SK-N-DZ (cell line): ENCODE measurements at places on chromosomes 3 and 15.

DNA sequence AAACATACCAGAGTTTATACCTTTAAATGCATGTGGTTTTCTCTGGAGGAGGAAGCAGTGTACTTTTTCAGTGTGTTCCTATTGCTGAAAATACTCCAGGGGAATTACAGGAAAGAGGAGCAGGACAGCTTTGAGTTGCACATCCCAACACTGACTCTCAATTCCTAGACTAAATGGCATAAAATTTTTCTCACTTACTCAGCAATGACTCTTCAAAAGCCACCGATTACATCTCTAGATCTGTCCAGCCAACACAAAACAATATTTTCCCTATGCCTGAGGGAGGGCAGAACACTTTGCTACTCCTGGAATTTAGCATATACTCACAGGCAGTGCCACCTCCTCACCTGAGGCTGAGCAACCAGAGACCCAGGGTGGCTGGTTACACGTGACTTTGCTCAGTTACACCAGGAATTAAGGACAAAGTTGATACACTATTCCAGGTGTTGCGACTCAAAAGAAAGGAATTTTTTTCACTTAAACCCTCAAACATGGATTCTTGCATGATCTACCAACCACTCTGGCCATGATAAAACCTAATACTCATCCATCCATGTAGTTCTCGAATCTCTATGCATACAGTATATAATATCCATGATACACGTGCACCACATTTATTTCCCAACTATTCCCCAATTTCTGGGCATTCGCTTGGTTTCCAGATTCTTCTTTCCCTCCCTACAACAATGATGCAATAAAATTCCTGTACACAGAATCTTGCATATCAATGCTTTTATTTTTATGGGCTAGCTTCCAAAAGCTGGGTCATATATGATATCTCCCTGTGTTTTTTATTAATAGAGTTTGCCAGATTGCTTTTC, 194.6 kb downstream of the THRB start:
- no peak for DNase-seq

DNA sequence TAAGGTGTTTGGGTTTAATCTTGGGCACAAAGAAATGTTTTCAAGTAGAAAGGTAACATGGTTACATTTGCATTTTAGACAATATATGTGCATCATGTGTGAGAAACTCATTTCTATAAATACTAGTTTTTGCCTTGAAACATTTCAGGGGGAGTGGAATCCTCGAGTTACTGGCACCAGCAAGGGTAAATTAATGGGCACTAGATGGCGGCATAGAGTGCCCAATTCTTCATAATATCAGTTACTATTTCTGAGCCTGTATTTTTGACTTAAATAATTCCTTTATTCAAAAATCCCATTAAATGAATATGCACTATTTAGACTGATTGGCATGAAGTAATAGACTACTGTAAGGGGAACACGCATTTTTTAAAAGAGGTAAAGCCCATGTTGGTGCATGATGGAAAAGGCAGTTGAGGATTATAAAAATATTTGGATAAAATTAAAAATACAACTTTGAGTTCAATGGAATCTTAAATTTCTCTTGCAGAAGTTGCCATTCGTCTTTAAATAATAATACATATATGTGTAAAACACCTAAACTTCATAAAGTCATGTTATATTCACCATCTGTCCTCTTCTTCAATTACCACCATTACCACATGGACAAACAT, 106.3 kb downstream of the ZBTB20 start:
- DNase-seq = peak; percentile 11

- no peak for DNase-seq
Observed at GRCh38 chr3:40976241-40976640, 223.1 kb upstream of the CTNNB1 start.

- no peak for DNase-seq
Observed at GRCh38 chr15:76426941-76427340, 90.4 kb downstream of the ISL2 start.

DNA sequence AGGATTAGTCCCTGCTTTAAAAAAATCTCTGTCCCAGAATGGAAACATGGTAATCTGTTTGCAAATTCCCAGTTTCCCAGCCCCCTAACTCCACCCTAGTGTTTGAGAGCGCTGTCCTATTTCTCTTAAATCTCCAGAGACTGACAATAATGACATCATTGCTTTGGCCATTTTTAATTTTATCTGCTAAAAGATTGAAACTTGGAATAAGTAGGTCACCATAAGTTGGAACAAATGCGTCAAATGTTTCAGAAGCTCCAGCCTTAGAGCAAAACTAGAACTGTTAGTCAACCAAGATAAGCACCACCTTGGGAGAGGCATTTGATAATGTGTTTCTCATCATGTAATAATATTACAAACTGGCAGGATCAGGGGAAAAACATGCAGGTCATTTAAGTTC, 25.7 kb upstream of the MB21D2 start:
- no peak for DNase-seq

GRCh38 chr3:178518660-178519396, 17.4 kb upstream of the KCNMB2 start:
- no peak for DNase-seq

GRCh38 chr15:26295336-26296085, 432.4 kb upstream of the ATP10A start:
- DNase-seq = no peak

DNA sequence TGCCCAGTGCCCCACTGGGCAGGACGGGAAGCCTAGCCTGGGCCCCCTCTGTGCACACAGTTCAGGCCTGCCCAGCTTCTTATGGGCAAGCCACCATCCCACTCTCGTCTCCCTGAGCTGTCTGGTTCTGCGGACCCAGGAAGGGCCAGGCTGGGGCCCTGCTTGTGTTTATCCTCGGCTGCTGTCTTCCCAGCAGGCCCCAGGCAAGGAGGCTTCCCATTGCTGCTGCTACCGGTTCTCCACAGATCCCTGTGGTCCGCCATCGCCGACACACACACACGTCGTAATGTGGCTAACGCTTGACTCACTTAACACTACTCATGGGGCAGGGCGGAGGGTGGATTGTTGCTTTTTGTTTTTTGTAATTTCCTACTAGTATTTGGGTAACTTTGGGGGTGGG, 52.4 kb upstream of the SLC6A1 start:
- DNase-seq = no peak

DNA sequence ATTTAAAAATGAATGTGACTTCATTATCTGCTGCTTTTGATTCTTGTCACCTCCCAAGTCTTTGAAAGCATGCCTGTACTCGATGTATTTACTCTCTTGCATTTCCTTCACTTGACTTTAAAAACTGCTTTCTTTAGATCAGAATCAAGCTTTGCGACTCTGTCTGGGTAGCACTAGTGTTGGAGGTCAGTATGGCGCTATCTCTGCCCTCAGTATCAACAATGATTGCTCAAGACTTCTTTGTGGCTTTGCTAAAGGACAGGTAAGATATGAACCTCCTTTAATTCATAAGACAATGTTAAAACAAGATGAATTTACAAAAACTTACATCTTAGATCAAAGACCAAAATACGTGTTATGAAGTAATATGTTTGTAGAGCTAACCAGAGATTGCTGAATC, 37.0 kb downstream of the VPS8 start:
- no peak for DNase-seq

- DNase-seq = no peak
Observed at GRCh38 chr15:71139241-71139640, 24.0 kb downstream of the THSD4 start.

DNA sequence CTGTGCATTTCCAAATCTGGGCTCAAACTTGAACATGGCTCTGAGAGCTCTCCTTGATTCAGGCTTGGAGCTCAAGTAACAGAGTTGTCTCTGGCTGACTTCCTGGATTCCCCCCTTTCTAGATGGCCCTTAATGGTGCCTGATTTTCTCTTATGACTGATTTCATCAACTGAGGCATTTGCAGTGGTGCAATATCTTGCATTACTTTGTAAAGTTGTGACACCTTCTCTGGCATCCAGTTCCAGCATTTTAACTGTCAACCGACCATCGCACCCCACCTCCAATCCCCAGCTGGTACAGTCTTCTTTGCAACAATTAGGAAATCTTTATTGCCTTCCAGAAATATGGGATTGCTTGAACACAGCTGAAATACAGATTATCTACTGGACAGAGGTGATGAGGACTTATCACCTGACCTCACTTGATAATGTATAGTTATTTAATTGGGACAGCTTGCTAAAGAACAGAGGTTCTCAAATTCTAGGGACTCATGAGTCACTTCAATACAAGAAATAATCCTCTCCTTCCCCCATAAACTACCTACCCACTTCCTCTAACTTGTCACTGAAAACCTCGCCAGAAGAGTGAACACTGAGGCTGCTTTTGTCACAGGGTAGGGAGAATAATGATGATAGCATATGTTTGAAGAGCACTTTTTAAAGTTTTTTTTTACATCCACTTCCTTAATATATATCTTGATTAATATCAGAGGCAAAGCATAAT, 41.8 kb downstream of the FILIP1L start:
- DNase-seq = no peak

DNA sequence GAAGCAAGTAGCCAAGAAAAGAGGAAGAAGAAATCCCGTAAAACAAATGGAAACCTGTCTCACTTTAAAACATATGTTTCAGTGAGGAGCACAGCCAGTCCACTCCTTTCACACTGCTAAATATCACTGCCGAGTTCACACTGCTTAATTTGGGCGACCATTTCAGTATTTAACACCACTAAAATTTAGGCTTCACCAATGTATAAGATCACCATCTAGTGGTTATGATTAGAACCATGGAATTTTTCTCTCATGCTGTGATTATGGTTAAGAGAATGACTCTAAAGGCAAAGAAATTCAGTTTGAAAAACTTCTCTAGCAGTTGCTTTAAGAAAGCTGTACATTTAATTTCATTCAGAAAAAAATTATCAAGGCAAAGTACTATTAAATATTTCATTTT, 16.6 kb downstream of the SLC4A7 start:
- DNase-seq = no peak
